ENCODE measurements at places on chromosomes 7 and 10. TPM values are rescaled to one million over a fixed set of nuclear protein-coding genes. Genes with fewer than 3 reads are reported as not detected.
A peak's percentile ranks its signal among the peaks of the same experiment; 100 is the strongest.

DNA sequence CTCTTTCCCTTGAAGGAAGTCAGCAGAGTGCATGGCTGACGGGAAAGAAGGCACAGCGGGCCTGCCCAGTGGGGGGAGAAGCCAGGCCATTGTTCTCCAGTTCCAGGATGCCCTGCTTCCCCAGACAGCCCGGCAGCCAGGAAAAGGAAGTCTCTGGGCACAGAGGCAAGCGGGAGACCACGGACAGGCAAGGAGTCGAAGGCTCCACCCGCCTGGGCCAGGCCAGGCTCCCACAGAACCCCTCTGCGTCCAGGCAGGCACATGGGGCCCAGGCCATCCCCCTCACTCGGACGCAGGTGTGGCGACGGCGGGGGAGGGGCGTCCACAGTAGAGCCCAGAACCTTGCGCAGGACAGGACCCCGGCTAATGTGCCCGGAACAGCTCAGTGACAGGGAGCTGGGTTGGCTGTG, 8.7 kb downstream of the GPR146 start:
- no peak for DNase-seq
- peak overlapping the region; percentile 10 for H3K27ac ChIP-seq
- H3K36me3 ChIP-seq = no peaks in the 10 kb centered on the region
- H3K4me3 ChIP-seq = no peak overlapping the region
- H3K27me3 ChIP-seq = no peaks in the 10 kb centered on the region

SLC26A5 gene
- total RNA-seq = not detected

COL13A1 gene
- total RNA-seq = 2.8 TPM

VSTM2A gene
- 0.96 TPM for total RNA-seq

GRCh38 chr10:34236931-34237330, 578.2 kb downstream of the PARD3 start:
- DNase-seq = no peak
- no peak overlapping the region for H3K27ac ChIP-seq
- H3K4me3 ChIP-seq = no peak overlapping the region
- no peaks in the 10 kb centered on the region for H3K36me3 ChIP-seq

TMEM229A gene
- not detected for total RNA-seq

GRCh38 chr7:35700865-35701264, 5.9 kb upstream of the HERPUD2 start:
- no peak overlapping the region for H3K27ac ChIP-seq
- no peak for DNase-seq

- no peaks in the 10 kb centered on the region for H3K36me3 ChIP-seq
- H3K4me3 ChIP-seq = no peak overlapping the region
- no peak for DNase-seq
These were observed 50.2 kb downstream of the LMBR1 start for GRCh38 chr7:156842740-156843140.

SFRP5 gene
- 10.1 TPM for total RNA-seq

- no peak overlapping the region for H3K4me3 ChIP-seq
- H3K27ac ChIP-seq = no peak overlapping the region
- peaks cover 19% of the 10 kb centered on the region for H3K27me3 ChIP-seq
- H3K4me1 ChIP-seq = peaks cover 22% of the 10 kb centered on the region
- DNase-seq = peak; percentile 33
- H3K36me3 ChIP-seq = no peaks in the 10 kb centered on the region
These were observed 5.4 kb downstream of the CPVL start for GRCh38 chr7:29140873-29141468.

GDF10 gene
- total RNA-seq = 0.79 TPM

- no peaks in the 10 kb centered on the region for H3K27me3 ChIP-seq
- no peaks in the 10 kb centered on the region for H3K36me3 ChIP-seq
- H3K4me1 ChIP-seq = peaks cover 3% of the 10 kb centered on the region
- H3K4me3 ChIP-seq = no peak overlapping the region
These were observed 128.8 kb upstream of the FZD8 start for GRCh38 chr10:35770817-35771355.

GRCh38 chr10:71451754-71452153, 55.0 kb downstream of the CDH23 start:
- H3K36me3 ChIP-seq = no peaks in the 10 kb centered on the region
- no peak overlapping the region for H3K4me3 ChIP-seq
- no peak for DNase-seq
- no peaks in the 10 kb centered on the region for H3K4me1 ChIP-seq
- H3K27ac ChIP-seq = no peak overlapping the region

CARD11 gene
- 5.1 TPM for total RNA-seq

DNA sequence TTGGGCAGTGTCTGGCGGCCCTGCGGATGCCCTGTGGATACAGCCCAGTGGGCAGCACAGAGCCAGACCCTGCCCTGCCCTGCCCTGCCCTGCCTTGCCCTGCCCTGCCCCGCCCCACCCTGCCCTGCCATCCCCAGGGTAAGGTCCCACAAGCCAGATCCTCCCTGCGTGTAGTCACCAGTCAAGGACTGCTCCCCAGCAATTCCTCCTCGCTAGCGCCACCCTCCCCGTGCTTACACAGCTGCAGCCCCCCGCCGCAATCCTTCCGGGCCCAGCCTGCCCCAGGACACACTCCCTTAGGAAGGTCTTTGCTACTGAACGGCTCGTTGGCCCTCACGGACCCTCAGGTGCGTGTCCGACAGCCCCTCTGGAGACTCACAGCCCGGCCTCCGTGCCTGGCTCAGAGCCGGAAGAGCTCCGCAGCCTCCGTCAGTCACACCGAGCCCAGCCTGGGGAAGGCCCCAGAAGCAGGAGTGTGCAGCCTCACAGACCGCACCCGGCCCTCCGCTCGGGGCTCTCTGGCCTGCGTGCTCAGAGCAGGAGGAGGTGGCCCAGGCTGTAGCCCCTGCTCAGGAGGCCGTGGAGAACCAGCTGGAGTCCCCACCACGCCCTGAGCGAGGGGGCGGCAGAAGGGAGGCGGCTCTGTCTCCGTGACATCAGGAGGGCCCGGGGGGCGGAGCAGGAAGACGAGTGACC, 68.3 kb downstream of the PWWP2B start:
- H3K4me1 ChIP-seq = peaks cover 51% of the 10 kb centered on the region
- peak; percentile 59 for DNase-seq
- H3K27me3 ChIP-seq = no peaks in the 10 kb centered on the region
- H3K36me3 ChIP-seq = no peaks in the 10 kb centered on the region
- H3K27ac ChIP-seq = peak overlapping the region; percentile 91

SKIDA1 gene
- total RNA-seq = not detected

GRCh38 chr7:67019562-67020390, 23.1 kb downstream of the TYW1 start:
- no peak for DNase-seq
- H3K27ac ChIP-seq = no peak overlapping the region
- no peak overlapping the region for H3K4me3 ChIP-seq
- H3K27me3 ChIP-seq = no peaks in the 10 kb centered on the region
- no peaks in the 10 kb centered on the region for H3K36me3 ChIP-seq

GRCh38 chr10:69848454-69848853, 46.7 kb downstream of the COL13A1 start:
- H3K36me3 ChIP-seq = no peaks in the 10 kb centered on the region
- DNase-seq = no peak
- H3K27ac ChIP-seq = no peak overlapping the region
- no peaks in the 10 kb centered on the region for H3K27me3 ChIP-seq

HMX3 gene
- total RNA-seq = not detected

SSC4D gene
- not detected for total RNA-seq

Measured in transverse colon (tissue), 4 donors.